ENCODE measurements at places on chromosomes 3 and 15.

DNA sequence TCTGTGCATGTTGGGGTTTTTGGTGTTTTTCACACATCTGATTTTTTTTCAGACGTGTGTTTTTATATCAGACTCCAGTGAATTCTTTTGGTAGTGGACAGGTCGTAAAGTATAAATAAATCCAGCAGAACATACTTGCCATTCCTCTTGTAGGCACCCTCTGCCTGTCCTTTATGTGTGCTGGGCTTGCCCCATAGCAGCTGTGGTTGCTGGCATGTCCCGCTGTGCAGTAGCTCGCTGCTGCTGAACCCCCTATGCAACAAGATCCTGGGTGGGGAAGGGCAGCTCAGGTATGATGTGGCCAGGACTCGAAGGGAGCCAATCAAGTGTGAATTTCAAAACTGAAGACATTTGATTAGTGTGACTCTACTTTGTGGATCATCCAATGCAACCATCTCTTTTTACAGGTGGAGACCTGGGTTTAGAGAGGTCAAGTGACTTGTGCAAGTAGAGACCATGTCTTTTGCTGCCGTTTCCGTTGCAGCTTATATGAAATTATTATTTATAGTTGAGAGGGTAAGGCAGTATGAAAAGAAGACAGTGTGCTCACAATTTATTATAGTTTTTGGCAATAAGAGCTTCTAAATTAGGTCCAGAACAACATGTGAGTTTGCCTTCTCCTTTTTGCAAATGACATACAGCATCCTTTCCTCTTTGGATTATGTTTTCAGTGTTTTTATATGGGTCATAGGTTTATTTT is 350.8 kb upstream of the C2CD4B start:
- DNase-seq = no peak

DNA sequence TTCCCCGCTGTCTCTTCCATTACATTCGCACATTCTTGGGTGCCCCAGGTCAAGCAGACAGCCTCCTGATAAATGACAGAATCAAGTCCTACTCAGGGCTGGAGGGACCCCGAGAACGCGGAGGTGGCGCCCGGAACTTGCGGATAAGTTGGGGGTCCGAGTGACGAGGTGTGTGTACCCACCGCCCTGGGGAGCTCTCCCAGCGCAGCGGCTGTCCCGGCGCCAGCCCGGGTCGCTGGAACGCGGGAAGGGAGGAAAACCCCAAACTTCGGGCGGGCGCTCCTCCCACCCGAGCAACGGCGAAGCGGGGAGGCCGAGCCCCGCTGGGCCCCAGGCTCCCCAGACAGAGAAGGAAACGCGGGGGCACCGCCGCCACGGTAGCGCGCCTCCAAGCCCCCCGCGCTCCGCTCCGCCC is 550 bp downstream of the CLN6 start:
- DNase-seq = no peak

DNA sequence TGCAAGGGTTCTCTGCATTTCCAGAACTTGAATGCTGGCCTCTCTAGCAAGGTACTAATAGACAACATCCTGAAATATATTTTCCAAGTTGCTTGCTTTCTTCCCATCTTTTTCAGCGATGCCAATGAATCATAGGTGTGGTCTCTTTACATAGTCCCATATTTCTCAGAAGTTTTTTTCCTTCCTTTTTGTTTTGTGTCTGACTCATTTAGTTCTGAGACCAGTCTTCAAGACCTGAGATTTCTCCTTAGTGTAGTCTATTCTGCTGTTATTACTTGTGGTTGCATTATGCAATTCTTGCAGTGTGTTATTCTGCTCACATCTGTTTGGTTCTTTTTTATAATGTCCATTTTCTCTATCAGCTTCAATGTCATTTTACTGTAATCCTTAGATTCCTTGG is 1265.0 kb upstream of the ALCAM start:
- no peak for DNase-seq

- DNase-seq = no peak
These were observed 44.5 kb downstream of the CRABP1 start for GRCh38 chr15:78384651-78385050.

- DNase-seq = no peak
These were observed 12.7 kb upstream of the CLDN16 start for GRCh38 chr3:190375246-190375645.

GRCh38 chr3:157045238-157045850 is 114.6 kb downstream of the CCNL1 start:
- DNase-seq = no peak

GRCh38 chr3:131655070-131655690 is 152.4 kb upstream of the MRPL3 start:
- DNase-seq = no peak

GRCh38 chr3:21703291-21703690 is 47.7 kb downstream of the ZNF385D start:
- no peak for DNase-seq

- DNase-seq = no peak
These were observed 2.8 kb downstream of the NR2E3 start for GRCh38 chr15:71812966-71813722.

DNA sequence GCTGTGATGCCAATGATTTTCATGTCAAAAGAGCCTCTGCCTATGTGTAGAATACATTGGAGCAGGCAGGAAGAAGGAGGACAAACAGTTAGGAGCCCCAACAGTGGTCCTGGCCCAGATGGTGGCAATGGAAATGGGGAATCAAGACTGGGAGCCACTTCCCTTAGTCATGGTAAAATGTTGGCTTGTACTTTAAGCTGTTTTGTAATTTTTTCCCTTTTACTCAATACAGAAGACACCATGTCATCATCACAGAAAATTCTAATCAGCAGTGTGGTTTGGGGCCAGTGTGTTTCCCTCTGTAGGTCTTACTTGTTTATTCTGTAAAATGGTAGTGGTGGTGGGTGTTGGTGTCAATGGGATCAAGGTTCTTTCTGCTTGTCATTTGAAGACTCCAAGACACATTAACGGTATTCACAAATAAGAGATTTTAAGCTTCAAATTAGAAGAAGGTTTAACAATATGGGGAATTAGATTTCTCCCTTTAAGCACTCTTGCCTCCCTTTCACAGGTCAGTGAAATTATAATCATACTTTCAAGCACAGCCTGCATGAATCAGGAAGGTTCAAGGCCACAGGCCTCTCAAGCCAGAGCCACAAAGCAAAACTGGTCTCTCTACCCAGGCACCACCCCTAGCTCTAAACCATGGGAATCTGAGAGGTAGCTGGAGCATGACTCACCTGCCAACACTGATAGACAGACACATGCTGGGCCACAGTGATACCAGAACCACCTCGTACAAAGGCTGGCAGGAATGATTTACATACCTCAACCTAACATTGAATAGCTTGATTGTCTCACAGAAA is 24.9 kb downstream of the SIAH2 start:
- DNase-seq = no peak

- no peak for DNase-seq
These were observed 2.8 kb downstream of the GRM2 start for GRCh38 chr3:51709675-51710074.
